NCI-H1436 treated with DMSO at 0.1 percent for 48 hours (cell line): ENCODE measurements at places on chromosomes 16 and 17.

DNA sequence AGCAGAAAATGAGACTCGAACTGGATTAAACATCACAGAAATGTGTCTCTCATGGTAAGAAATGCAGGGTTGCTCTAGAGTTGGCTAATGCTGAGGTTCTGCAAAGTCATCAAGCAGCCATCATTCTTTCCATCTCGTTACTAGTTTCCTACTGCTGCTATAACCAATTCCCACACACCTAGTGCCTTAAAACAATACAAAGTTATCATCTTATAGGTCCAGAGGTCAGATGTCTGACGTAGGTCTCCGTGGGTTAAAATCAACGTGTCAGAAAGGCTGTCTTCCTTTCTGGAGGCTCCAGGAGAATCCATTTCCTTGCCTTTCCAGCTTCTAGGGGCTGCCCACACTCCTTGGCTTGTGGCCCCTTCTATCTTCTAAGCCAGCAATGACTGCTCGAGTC lies 118.6 kb downstream of the STX8 start:
- no peak for DNase-seq

DNA sequence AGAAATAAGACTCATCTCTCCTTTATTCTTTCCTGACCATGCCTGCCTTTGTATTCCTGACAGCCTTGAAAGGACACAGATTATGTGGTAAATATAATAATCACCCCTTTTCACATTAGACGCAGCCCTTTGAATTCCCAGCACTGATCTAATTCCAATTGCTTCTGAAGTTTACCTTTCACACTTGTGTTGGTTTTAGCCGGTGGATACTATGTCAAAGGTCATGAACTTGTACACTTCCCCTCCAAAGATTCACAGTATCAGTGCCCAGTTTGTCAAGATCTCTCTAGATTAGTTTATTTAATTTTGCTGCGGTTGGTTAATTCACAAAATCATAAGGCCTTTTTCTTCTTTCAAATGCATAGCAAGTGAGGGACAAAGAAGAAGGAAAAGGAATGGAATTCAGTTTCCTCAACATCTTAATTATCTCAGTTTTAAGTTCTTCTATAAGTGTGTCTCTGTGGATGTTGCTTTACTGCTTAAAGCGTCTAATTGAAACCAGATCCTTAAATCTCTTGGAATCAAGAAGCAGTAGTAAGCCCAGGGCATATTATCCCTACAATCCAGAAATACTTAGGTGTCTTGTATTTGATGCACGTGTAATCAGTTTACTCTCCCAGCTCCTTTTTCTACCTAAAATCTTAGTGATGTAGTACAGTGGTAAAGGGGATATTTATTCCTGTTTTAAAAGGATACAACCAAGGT lies 174.3 kb upstream of the TBX2 start:
- DNase-seq = no peak

- DNase-seq = no peak
Measured at GRCh38 chr17:77373299-77374169, 232.8 kb downstream of the SEC14L1 start.

DNA sequence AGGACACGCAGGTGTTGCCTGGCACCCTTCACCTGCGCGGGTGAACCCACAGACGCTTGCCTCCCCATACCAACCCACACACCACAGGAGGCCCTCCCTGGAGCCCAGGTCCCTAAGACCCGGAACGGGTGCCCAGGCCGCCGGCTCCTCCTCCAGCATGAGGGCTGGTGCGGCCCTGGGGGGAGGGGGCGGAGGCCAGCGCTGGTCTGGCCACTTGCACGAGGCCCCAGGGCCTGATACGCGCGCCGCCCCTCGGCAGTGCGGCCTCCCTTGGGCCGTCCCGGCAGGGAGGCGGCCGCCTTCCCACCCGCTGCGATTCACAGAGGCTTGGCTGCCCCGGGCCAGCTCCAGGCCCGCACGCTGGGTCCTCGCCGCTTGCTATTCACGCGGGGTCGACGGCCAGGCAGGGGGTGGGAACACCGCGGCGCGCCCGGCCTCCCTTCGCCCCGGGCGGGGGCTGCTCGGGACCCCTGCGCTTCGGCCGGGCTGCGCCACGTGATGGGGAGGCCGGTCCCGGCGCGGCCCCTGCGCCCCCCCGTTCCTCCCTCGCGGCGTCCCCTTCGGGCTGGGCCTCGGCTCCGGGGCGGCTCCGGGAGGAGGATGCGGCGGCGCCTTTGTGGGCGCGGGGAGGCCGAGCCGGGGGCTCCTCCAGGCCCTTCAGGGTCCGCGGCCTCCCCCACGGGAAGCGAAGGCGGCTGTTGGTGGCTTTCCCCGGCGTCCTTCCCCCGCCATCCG lies 685 bp downstream of the FASN start:
- DNase-seq = no peak

- DNase-seq = no peak
Measured at GRCh38 chr17:27379888-27380533, 76.2 kb upstream of the KSR1 start.

GRCh38 chr16:67763066-67763465 lies 43.3 kb downstream of the RANBP10 start:
- no peak for DNase-seq

- no peak for DNase-seq
Measured at GRCh38 chr17:62796291-62796690, 11.8 kb downstream of the MARCHF10 start.

DNA sequence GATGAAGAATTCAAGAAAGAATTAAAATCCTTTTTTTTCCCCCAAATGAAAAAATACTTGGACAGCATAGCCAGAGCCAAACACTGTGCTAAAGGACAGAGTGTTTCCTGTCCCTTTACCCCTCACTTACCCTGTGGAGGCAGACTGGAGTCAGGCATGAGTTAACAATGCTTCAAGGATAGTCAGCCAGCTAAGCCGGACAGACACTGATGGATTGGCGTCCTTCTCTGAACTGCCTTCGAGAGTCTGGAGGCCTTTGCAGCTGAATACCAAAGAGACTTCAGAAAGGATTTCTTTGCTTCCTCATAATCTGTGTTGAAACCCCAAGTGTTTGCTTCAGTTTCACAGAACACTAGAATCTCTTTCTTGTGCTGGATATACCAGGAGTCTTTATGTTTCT lies 4.6 kb downstream of the METTL9 start:
- no peak for DNase-seq

- no peak for DNase-seq
Measured at GRCh38 chr16:65305266-65305959, 183.6 kb upstream of the CDH11 start.

DNA sequence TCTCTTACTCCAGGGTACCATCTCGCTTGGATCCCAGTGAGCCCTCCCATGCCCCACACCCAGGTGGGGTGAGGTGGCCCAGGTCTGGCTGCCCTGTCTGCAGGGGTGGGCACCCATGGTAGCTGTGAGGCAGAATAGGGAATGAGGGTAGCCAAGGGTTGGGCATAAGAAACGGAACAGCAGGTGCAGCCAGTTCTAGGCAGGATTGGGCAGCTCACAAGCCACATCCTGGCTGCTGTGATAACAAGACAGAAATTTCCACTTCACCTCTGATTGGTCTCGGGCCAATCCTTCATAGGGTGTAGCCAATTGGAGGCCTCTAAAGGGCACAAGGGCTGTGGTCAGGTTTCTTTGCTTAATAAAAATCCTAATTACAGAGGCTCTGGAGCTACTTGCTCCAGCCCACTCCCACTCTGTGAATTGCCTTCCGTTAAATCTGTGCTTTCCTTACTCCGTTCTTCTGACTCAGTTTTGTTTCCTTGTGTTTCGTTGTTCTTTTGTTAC lies 1.5 kb upstream of the ARHGDIG start:
- DNase-seq = peak; percentile 62
